ENCODE measurements at places on chromosomes 6 and 20. TPM values are rescaled to one million over a fixed set of nuclear protein-coding genes. Genes with fewer than 3 reads are reported as not detected.

DNA sequence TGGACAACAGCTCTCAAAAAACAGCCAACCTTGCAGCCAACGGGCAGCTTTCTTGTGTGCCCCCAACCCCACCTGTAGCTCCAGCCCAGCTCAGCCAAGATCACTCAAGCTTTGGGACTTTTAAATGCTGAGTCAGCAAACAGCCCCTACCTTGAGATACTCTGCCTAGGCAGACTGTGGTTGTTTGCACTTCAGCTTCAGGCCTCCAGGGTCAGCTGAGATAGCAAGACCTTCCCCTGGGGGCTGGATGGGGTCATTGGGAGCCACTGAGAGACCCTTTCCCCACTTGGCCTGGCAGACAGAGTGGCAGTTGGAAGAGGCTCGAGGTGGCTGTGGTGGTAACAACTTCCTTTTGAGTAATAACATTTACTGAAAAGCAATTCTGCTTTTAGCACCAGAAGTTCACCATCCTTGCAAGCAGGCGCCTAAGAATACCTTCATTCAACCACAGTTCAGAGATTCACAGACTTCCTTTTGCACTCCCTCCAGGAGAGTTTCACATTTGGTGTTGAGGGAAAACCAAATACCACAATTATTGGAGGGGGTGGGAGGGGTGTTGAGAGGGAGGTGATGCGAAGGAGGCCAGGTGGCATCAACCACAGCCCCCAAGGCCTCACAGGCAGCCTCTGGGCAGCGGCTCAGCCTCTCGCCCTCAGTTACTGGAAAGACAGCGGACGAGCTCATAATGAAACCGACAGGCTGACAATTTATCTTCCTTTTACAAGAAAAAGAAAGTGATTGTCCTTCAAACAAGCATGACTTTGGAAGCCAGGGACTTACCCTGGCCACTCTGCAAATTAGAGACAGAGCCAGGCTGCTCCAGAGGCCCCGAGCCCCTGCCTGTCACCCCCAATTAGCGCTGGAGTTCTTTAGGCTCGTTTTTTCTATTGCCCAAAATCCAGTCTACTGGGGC is 148.1 kb downstream of the CEBPB start:
- peaks cover 18% of the 10 kb centered on the region for H3K4me1 ChIP-seq
- no peaks in the 10 kb centered on the region for H3K27me3 ChIP-seq
- H3K27ac ChIP-seq = peak overlapping the region; percentile 64
- no peaks in the 10 kb centered on the region for H3K36me3 ChIP-seq
- H3K4me3 ChIP-seq = no peak overlapping the region

The BMP5 gene
- under 0.01 TPM for total RNA-seq

DNA sequence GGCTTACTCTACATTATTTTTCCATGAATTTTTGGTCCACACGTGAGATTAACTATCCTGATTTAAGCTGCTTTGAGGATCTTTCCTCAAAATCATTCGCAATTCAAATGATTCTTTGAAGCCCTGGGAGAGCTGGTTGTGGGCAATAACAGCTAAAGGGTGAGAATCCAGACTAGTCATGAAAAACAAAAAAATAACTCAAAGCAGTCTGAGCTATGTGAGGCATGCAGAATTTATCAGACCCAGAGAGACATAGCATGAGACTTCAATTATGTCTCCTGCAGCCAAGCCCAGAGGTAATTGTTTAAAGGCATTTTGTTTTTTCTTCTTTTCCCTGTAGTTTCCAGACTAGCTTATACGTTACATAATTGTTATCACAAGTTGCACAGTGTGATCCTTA is 517.3 kb upstream of the PTCHD4 start:
- no peaks in the 10 kb centered on the region for H3K27me3 ChIP-seq
- no peak overlapping the region for H3K4me3 ChIP-seq
- DNase-seq = no peak
- no peaks in the 10 kb centered on the region for H3K36me3 ChIP-seq
- no peaks in the 10 kb centered on the region for H3K4me1 ChIP-seq

DNA sequence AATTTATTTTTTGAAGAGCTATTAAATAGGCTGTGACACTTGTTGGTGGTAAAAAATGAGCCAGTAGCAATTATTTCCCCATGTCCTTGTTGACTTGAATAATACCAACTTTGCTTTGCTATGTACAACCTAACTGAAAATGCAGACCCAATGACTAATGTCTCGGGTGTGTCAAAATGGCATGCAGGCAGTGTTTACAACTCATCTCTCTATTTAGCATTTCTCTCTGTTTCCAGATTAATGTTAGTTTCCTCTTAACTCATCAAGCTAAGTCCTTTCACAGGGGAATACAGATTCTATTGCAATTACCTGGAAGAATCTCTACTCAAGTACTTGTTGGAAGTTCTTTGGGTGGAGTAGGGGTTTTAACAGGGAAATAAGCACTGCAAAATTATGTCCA is 504.4 kb downstream of the BCKDHB start:
- peak; percentile 57 for DNase-seq
- no peak overlapping the region for H3K4me3 ChIP-seq
- H3K4me1 ChIP-seq = peaks cover 3% of the 10 kb centered on the region
- no peak overlapping the region for H3K27ac ChIP-seq
- no peaks in the 10 kb centered on the region for H3K36me3 ChIP-seq
- H3K27me3 ChIP-seq = no peaks in the 10 kb centered on the region

DNA sequence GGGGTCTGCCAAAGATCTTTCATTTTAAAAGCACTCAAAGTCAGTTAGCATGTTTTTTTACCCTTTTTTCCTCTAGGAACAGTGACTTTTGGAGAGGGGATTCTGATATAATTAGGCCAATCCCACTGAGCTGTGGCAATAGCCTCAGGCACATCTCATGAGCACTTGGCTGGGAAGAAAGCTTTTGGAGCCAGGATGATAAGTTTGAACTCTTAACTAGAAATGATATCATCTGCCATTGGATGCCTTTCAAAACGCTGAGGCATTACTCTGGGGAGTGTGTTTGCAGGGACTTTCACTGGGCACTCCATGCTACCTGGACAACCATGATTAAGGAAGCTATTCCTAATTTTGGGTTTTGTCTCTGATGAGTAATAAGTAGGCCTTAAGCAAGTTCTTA is 3.7 kb downstream of the SCGN start:
- H3K4me3 ChIP-seq = no peak overlapping the region
- H3K27ac ChIP-seq = no peak overlapping the region
- no peak for DNase-seq
- H3K4me1 ChIP-seq = no peaks in the 10 kb centered on the region
- no peaks in the 10 kb centered on the region for H3K36me3 ChIP-seq

- H3K4me3 ChIP-seq = no peak overlapping the region
- H3K27ac ChIP-seq = no peak overlapping the region
- H3K36me3 ChIP-seq = peaks cover 46% of the 10 kb centered on the region
- DNase-seq = peak; percentile 13
- no peaks in the 10 kb centered on the region for H3K27me3 ChIP-seq
Measured at GRCh38 chr6:157198425-157199279, 124.7 kb downstream of the TMEM242 start.

GRCh38 chr6:87623248-87623647 is 33.3 kb downstream of the ORC3 start:
- peaks cover 4% of the 10 kb centered on the region for H3K36me3 ChIP-seq
- no peak overlapping the region for H3K4me3 ChIP-seq
- peak; percentile 45 for DNase-seq
- no peak overlapping the region for H3K27ac ChIP-seq

The BTBD9 gene
- total RNA-seq = 13.9 TPM

The EPPIN gene
- total RNA-seq = not detected

GRCh38 chr6:134744301-134744700 is 205.6 kb downstream of the ALDH8A1 start:
- DNase-seq = peak; percentile 35
- no peak overlapping the region for H3K27ac ChIP-seq
- H3K4me1 ChIP-seq = peaks cover 4% of the 10 kb centered on the region

The SLC13A3 gene
- total RNA-seq = 2.5 TPM

The ZMYND8 gene
- 24.0 TPM for total RNA-seq

- DNase-seq = no peak
- H3K27me3 ChIP-seq = no peaks in the 10 kb centered on the region
- H3K4me3 ChIP-seq = no peak overlapping the region
- no peaks in the 10 kb centered on the region for H3K36me3 ChIP-seq
- H3K4me1 ChIP-seq = no peaks in the 10 kb centered on the region
Measured at GRCh38 chr20:20167698-20168097, 115.4 kb downstream of the CFAP61 start.

The LPA gene
- not detected for total RNA-seq

DNA sequence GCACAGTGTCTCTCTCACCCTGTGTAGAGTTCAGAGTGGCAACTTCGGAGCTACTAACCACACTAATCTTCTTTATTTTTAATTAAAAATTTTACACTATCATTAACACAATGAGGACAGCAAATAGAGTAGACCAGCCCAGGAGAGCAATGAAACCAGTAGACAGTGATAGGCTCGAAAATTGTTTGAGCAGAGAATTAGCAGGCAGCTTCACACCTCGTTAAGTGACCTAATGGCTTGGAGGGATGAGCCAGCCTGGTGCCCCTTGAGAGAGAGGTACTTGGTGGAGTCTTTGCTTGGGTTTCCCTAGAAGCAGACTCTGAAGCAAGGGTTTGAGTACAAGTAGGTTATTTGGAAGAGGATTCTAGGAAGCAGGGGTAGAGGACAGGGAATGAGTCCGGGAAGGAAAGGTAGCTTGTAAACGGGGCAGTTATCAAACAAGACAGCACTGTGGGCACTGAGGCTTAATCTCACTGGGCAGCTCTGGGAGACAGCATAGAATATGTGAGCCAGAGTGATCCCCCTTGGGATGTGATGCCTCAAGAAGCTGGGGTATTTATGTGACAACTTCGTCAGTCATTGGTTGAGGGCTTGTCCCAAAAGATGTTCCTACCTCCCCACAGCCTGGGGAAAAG is 146.1 kb downstream of the PCSK2 start:
- H3K27me3 ChIP-seq = no peaks in the 10 kb centered on the region
- H3K27ac ChIP-seq = no peak overlapping the region
- no peak for DNase-seq

- no peak overlapping the region for H3K4me3 ChIP-seq
- no peak overlapping the region for H3K27ac ChIP-seq
- no peak for DNase-seq
- no peaks in the 10 kb centered on the region for H3K36me3 ChIP-seq
- H3K4me1 ChIP-seq = no peaks in the 10 kb centered on the region
Measured at GRCh38 chr20:60030471-60030870, 72.2 kb downstream of the CDH26 start.

DNA sequence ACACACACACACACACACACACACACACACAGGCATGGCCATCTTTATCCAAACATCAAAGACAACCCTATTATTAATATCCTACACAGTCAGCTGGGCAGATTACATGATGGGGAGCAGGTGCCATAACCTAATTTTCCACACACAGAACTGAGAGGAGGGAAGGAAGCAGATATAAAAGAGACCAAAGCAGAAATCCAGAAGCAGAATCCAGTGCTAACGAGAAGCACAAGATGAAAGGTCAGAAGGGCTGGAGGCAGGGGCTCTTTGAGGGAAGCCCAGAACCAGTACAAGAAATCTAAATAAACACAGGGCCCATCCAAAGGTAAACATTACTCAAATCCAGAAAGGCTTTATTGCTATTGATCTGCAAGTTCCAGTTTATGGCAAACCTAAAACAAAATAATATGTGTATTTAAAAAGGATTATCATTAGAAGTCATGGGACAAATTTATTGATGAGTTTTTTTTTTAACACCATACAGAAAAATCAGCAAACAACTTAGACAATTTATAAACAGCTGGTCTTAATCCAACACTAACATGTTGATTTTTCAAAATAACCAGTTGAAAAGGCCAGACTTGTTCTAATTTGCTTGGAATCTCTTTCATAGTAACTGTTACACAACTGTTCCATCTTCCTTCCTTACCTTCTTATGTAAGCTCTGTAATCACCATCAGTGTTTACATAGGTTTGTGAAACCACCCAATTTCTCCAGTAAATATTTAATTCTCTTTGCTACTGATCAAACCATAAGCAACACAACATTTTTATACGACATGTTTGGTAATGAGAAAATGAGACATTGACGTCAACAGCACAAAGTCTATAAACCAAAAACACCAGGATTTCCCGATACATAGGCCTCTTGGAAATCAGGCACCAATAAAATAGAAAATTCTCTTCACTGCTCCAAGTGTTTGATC is 34.2 kb downstream of the SLC23A2 start:
- no peaks in the 10 kb centered on the region for H3K27me3 ChIP-seq
- H3K36me3 ChIP-seq = peaks cover 15% of the 10 kb centered on the region
- peak; percentile 67 for DNase-seq

The SLC17A1 gene
- not detected for total RNA-seq
